Activated gamma-delta T cell treated with Interleukin-2 at 50 U/mL for 16 hours (primary cell): ENCODE measurements at places on chromosomes 1 and 21.

GRCh38 chr1:199856216-199856780 is 171.2 kb upstream of the NR5A2 start:
- no peak for DNase-seq

- no peak for DNase-seq
Measured at GRCh38 chr1:116781034-116781433, 26.8 kb downstream of the CD2 start.

DNA sequence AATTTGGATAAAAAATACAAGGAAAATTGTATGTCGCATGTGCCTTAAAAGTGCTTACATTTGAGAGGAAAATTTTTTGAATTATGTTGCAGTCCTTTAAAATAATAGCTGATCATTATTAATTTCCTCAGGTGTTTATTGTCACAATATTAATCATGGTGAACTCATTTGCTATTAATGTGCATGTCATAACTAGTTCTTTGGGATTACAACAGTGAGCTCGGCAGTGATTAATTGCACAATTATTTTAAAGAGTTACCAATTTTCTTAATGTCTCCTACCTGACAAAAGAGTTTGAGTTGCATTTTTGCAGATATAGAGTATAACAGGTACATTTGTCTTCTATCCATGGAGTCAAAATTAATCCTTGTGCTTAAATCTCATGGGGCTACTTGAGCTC is 854.3 kb downstream of the BRINP3 start:
- no peak for DNase-seq

GRCh38 chr1:51927029-51927428 is 48.5 kb upstream of the NRDC start:
- DNase-seq = no peak

GRCh38 chr1:229032375-229032774 is 238.5 kb upstream of the RAB4A start:
- DNase-seq = no peak

DNA sequence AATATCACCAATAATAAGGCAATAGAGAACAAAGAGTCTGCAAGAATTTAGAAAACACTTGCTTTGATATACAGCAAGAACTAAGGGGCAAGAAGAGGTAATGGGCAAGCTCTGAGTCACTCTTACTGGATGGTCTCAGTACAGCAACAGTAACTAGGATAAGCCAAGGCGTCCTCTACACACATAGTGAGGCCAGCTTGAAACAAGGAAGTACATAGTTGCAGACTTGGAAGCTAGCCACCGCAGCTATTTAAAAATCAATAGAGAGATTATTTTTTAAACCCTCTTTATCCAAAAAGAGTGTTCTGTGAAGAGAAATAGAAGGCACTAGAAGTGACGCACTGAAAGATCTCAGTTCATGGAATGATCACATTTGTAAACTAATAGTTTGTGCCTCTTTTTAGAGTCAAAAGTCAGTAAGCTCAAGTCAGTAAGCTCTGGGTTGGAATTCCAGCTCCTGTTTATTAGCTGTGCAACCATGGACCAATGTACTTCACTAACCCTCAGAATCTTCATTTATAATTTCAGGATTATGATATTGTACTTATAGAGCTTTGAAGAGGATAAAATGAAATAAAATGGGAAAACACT is 118.6 kb downstream of the AKT3 start:
- no peak for DNase-seq

DNA sequence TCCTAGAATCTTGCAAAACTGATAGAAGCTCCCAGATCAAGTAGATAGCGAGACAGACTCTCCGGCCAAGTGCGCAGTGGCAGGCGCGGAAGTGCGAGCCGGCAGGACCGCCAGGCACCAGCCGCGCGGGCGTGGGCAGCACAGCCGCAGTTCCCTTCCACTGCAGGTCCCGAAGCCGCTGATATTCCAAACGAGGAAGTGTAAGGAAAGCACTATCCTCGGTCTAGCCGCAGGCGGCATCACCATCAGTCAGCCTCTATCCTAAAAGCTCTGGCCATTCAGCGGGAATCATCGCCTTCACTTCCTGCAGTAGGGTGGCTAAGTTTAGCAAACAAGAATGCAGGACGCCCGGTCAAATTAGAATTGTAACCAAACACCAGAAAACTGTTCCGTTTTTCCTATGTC is 710 bp downstream of the GLRX2 start:
- no peak for DNase-seq

DNA sequence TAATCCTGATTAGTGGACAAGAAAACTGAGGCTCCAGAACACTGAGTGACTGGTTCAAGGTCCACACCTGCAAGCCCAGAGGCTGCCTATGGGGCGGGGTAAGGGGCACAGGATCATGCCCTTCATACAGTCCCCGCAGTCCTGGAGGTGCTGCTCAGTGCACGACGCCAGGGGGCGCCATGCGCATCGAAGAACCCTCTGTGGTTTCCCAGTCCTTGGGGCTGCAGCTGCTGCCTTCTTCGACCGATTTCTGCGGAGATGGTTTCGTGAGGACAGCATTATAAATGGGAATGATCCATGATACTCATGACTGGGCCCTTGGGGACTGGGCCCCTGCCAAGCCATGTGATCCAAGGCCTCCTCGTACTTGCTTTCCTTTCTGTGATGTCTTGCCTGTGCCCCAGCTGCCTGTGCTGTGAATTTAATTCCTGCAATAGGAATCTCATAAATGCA is 37.1 kb upstream of the ARHGEF10L start:
- DNase-seq = peak; percentile 8

DNA sequence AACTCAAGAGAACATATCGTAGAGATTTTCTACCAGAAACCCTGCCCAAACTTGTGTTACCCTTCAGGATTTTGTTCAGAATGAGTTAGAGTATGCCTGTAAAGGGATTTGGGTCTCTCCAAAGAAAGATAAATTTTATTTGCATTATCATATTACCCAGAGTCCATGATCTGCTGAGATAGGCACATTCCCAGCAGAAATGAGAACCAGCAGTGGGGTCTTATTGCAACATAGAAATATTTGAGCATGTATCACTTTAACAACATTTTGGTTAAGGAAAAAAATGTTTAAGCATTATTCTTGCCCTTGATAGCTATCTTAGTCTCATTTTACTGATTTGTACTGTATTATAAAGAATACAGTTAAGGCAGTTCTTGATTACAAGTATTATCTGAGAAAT is 10.6 kb downstream of the VCAM1 start:
- no peak for DNase-seq

GRCh38 chr1:27314169-27314568 is 7.8 kb upstream of the TMEM222 start:
- no peak for DNase-seq

- DNase-seq = no peak
Measured at GRCh38 chr1:107141491-107142126, 770 bp downstream of the NTNG1 start.

DNA sequence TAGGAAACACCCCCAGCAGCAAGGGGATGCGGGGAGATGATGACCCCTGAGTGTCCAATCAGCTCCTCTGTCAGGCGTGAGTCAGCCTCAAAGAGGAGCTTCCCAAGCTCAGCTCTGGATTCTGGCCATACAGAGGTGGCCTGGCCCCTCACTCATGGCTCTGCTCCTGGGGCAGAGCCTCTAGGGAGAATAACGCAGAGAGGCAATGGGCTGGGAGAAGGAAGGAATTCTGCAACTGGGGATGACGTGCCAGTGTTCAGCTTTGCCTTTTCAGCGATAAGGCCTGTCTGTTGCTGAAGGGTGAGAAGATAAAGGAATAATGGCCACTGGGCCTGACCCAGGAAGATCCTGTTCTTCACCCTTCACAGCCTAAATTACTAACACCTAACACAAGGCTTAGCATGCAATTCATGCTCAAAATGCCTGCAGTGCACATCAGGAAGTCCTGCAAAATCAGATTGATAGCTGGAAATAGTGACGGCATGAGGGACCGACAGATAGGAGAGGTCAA is 92.2 kb downstream of the TBX19 start:
- DNase-seq = no peak

GRCh38 chr1:162113419-162113818 is 43.9 kb downstream of the NOS1AP start:
- DNase-seq = no peak

GRCh38 chr21:26055010-26055409 is 115.6 kb downstream of the APP start:
- no peak for DNase-seq

- no peak for DNase-seq
Measured at GRCh38 chr1:243411472-243411871, 155.6 kb downstream of the SDCCAG8 start.
